Stimulated activated CD4-positive, alpha-beta T cell treated with anti-CD3 and anti-CD28 coated beads, TNF-alpha, amount 100 ng/mL, for 1 hour (primary cell): ENCODE measurements at places on chromosomes 6 and 20.

GRCh38 chr6:54107470-54108090, 3.7 kb upstream of the MLIP start:
- DNase-seq = no peak

GRCh38 chr20:39294137-39294725, 332.1 kb downstream of the DHX35 start:
- DNase-seq = no peak

DNA sequence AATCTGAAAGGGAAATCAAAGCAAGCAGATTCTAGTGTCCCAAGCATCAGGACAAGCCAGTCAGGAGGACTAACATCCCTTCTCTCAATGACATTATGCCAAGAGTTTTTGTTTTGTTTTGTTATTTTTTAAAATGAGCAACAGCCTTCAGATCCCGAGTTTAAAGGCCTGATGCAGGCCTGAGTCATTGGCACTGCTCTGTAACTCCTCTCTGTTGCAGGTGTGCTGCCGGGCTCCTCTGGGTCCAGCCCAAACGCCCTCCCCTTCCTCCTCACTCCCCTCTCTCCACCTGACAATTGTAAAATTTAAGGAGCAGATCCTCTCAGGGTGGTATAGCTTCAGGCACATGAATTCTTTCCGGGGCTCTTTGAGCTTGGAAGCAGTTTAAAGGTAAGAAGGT, 502.0 kb downstream of the BMP2 start:
- DNase-seq = no peak

- no peak for DNase-seq
These were observed 16.2 kb downstream of the PRKN start for GRCh38 chr6:162711376-162711775.

DNA sequence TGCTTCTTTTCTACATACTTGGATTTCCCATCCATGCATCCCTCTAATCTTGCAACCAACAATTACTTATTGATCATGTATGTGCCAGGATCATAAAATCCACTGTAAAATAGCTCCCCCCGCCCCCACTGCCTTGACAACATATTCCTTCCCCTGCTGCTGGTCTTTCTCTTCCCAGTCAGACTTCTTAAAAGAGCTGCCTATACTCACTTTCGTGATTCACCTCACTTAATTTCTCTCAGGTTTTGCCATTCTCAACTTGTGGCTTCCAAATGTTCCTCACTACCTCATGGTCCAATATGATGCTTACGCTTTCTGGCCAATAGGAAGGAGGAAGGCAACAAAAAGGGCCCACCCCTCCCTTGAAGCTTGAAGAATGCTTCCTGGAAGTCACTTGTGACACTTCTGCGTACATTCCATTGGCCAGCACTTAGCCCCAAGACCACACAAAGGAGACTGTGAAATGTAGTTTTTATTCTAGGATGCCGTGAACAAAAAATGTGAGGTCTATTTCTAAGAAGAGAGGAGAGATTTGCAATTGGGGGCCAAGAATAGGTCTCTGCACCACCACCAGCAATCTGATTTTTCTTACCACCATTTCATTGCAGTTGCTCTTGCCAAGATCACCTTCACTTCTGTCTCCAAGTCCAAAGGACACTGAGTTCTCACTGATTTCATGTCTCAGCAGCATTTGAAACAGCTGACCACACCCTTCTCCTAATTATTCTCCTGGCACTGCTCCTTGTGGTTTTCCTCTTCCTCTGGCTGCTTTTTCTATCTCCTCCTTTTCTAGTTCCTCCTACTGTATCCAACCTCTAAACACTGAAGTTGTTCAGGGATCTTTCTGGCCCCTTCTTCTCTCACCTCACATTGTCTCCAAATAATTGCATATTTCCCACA, 30.8 kb downstream of the CD164 start:
- DNase-seq = no peak

GRCh38 chr6:108549741-108550140, 11.0 kb upstream of the FOXO3 start:
- no peak for DNase-seq

GRCh38 chr6:39082310-39082709, 32.7 kb downstream of the SAYSD1 start:
- DNase-seq = no peak

GRCh38 chr6:108648191-108648590, 87.5 kb downstream of the FOXO3 start:
- no peak for DNase-seq

- DNase-seq = no peak
These were observed 312 bp downstream of the TXNDC5 start for GRCh38 chr6:7910298-7910653.

DNA sequence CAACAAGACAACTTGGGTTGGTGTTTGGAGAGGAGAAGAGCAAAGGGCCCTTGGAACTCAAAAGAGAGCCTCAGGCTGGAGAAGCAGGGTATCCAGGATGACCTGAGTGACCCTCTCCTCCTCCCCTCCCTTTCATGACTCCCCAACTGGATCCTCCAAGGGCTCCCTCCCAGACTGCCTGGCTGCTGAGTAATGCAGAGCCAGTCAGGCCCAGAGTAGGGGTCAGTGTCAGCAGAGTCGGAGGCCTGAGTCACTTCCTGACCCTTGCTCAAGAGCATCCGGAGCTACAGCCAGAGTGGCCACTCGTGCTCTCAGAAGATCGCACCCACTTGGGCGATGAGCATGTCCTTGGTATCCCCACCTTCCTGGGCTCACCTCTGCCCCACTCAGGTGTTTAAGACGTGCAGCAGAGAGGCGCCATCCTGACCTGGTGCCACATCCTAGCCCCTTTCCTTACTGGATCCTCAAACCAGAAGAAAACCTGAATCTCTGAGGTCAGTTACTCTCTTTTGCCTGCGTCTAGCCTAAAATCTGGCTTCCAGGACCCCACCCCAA, 2.8 kb upstream of the MAPK13 start:
- no peak for DNase-seq

DNA sequence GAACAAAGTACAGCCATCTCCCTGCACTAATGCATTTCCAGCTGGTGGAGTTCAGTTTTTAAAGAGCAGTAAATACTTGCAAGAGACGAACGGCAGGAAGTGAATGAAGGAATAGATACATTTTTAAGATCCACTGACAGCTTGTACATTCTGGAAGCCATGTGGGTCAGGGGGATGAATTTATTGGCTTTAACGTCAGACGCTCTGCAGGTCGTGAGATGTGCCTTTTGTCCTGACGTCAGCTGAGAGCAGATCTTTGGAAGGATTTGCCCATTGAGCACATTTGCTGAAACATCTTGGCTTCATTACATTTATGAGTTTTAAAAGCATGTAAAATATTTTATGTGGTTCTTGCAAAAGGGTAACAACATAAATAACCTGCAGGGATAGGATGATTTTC, 29.5 kb upstream of the SALL4 start:
- DNase-seq = no peak

GRCh38 chr20:63003546-63003945, 3.2 kb downstream of the BHLHE23 start:
- no peak for DNase-seq

DNA sequence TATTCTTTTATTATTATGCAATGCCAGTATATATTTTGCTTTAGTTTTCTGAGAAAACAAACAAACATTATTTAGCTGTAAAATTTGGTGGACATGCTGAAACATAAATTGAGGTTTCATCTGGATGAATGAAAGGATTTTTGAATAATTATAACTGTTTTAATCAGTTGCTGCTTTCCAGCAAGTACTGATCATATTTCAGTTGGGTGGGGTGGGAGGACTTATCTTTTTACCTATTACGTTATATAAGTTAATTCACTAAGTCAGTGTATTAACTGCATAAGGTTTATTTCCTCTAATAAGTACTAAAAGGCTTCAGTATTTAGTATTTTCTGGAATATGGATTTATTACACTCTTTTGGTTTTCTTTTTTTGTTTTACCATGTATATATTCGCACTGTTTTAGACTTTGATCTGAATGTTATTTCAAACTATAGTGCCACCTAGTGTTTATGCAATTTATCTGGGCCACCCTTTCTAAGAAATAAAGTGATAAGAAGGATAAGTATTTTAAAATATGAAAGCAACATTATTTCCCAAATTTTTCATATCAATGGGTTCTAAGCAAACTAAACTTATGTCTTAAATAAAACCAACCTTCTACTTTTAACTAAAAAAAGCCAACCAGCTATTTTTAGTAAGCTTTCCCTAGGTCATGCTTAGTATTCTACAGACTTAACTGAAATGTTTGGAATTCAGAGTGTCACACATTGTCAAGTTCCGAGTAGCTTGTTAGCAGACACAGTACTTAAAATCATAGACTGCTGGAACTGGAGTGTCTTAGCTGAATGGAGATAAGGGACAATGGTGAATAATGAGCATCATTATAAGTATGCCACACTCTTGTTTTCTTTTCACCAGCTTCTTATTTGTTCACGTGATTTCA, 105.4 kb upstream of the MCHR2 start:
- DNase-seq = no peak

DNA sequence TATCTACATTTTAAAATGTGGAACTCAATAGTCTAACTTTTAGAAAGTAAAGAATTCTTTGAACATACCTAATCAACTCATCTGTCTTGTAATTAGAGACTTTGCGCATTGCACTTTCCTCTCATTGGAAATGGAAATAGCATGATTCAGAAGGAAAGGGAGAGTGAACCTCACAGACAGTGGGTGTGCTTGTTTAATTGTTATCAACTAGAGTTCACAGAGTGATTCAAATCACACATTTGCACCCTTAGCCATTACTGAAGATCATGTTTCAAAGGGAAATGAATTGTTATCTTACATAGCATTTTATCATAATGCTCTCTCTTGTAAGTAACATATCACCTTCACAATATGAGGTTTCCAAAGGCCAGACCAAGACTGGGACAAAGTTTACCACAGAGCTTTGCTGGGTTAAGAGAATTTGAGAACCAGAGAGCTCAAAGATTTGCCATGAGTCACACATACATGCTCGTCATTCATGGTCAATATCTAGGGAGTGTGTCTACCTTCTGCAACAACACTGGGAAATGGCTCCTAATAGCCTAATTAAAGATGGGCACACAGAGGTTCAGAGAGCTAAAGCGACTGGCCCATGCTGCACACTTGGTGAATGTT, 21.5 kb downstream of the GSTA3 start:
- no peak for DNase-seq

DNA sequence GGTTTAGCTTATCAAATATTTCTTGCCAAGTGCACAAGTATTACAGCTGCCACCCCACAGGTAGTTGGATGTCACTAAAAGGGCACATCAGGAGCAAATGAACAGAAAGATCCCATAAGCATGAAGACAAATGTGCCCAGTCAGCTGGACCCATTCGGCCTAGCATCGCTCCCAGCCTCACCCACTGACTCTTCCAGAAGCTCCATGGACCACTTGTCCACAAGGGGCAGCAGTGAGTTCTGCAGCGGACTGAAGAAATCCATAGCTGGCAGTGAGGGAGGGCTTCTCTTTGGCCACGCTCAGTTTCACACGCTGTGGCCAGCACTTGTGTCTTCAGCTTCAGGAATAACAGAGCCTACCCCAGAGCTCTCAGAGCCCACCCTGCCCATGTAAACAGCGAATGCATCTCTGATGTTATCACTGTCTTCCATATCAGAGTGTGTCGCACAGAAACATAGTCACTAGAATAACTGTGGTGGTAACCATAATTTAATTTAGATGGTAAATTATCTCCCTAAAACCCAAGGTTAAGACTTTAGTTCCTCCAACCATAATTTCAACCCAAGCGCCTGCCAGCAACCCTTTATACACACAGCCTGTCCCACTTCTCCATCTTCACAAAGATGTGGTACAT, 15.8 kb downstream of the CGA start:
- peak; percentile 27 for DNase-seq

GRCh38 chr6:2353412-2354137, 108.2 kb upstream of the GMDS start:
- no peak for DNase-seq

- no peak for DNase-seq
These were observed 20.8 kb downstream of the RRBP1 start for GRCh38 chr20:17661121-17661744.

- no peak for DNase-seq
These were observed 154.0 kb downstream of the JARID2 start for GRCh38 chr6:15399641-15400470.

- DNase-seq = no peak
These were observed 287.1 kb downstream of the SMOC2 start for GRCh38 chr6:168728056-168728455.

- no peak for DNase-seq
These were observed 21.6 kb downstream of the TOMM34 start for GRCh38 chr20:44938637-44939036.

- no peak for DNase-seq
These were observed 15.0 kb downstream of the RBM39 start for GRCh38 chr20:35726842-35727711.

- no peak for DNase-seq
These were observed 63.4 kb downstream of the VEGFA start for GRCh38 chr6:43833223-43833995.

- DNase-seq = no peak
These were observed 1.2 kb downstream of the SMIM29 start for GRCh38 chr6:34247481-34248197.

DNA sequence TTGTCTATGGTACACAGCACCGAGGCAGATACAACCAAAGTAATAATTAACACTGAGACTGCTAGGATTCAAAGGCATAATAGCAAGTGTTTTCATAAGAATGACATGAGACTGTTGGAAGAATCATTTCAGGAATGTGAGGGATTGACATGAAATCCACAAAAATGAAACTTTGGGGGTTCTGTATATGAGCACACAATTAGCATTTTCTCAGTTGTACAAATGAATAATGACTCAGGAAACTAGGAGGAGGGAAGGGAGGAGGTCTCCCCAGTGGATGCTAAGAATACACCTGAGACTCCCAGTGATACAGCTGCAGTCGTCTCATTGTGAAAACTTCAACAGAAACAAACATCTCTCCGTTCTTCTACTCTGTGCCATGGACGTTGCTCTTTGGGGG, 428.4 kb upstream of the PLCB4 start:
- DNase-seq = no peak

DNA sequence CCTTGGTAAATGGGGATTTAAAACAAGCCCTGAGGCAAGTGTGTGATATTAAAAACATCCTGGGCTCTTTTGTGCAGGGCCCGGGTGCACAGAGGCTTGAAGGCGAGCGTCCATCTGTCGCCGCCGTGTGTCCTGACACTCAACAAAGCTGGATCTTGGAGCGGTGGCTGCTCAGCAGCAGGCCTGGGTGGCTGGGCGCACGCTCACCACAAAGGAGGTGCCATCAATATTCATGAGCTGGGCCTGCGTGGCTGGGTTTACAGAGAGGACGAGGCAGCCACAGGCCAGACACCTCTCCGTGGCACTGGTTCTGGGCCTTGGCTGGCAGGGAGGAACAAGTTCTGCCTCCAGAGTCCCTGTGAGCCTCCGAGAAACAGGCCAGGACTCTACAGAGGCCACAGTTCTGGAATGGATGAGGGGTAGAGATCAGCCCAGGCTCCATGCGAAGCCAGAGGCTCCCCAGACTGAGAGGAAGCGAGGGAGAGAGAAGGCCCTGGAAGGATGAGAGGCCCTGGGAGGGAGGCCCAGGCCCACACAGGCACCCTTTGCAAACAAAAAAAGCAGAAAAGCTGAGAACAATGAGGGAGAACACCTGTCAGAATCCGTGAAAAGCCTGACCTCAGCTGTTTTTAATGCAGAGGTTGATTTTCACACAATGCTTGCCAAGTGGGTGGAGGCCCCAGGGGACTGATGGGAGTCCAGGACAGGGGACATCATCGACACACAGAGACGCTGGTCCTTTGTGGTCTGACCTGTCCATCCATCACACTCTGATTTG, 21.9 kb downstream of the BHLHE23 start:
- no peak for DNase-seq
